Astrocyte (in vitro differentiated cells and primary cell): ENCODE measurements at places on chromosomes 6 and 20. TPM values are rescaled to one million over a fixed set of nuclear protein-coding genes. Genes with fewer than 3 reads are reported as not detected.

DNA sequence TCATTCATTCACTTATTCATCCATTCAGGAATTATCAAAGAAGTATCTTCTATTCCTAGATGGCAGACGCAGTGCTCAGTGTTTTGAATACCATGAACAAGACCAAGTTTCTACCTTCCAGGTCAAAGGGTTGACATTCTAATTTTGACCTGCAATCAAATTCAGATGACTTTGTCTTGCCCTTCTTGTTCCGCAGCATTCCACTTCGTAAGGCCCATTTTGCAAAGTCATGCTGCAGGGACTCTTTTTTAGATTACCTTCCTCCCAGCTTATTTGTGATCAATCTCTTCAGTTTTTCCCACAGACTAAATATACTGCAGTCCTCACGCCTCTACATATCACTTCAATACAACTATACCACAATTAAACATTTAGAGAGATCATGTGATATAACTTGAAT lies 7.1 kb upstream of the TAAR1 start:
- no peak overlapping the region for H3K4me3 ChIP-seq
- H3K36me3 ChIP-seq: no peaks in the 10 kb centered on the region
- no peak for DNase-seq
- no peaks in the 10 kb centered on the region for H3K4me1 ChIP-seq

GRCh38 chr20:43846516-43846905 lies 68.1 kb upstream of the TOX2 start:
- no peak overlapping the region for H3K27ac ChIP-seq
- no peaks in the 10 kb centered on the region for H3K36me3 ChIP-seq
- H3K4me3 ChIP-seq: no peak overlapping the region
- H3K4me1 ChIP-seq: peaks cover 31% of the 10 kb centered on the region
- no peak for DNase-seq
- H3K27me3 ChIP-seq: no peaks in the 10 kb centered on the region

DNA sequence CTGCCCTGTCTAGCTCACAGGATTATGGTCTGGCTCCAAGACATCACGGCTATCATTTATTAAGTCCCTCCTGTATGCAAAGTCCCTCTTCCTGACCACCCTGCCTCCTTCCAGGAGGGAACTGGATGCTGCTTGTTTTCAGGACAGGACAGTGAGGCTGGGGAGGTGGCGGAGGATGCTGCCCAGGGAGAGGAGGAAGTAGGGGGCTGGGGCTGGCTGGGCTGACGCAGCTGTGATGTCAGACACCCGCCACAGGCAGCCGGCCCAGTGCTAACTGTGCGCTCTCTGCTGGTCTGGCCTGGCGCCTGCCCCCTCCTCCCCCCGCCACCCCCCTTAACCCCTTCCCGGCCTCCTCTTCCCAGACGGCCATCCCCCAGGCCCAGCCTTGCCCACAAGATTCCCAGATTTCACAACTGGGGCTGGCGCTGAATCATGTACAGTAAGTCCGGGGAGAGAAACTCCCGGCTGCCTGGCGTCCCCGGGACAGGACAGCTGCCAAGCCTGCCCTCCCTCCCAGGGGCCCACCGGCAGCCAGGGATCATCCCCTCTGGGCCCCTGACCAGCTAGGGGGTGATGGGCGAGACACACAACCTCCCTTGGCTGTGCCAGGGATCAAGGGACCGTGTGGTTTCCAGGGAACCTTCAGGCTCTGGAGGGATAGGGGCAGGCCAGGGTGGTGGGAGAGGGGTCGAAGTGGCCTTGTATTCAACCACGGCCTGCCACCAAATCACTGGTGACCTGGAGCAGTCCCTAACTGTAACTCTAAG lies 118.1 kb downstream of the CEBPB start:
- H3K27me3 ChIP-seq: no peaks in the 10 kb centered on the region
- peak; percentile 98 for DNase-seq

Gene MUC21
- total RNA-seq: not detected in 2 replicates

DNA sequence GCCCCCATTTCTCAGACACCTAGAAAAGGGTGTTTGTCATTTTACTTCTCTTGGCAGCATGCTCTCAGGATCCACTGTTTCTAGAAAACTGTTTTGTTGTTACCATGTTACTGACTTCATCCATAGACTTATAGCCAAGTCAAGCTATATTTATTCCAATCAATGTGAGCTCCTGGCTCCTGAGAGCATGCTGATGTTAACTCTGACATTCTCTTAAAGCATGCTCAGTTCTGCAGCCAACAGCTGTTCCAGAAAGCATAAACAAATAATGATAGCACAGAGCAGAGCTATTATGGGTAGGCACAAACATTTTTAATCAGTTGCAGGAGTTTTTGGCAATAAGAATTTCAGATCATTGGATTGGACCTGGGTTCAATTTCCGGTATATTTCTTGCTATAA lies 92.4 kb upstream of the CEP85L start:
- DNase-seq: peak; percentile 55
- H3K27ac ChIP-seq: peak overlapping the region; percentile 33
- no peaks in the 10 kb centered on the region for H3K36me3 ChIP-seq
- no peak overlapping the region for H3K4me3 ChIP-seq

Gene HSPA1L
- 0.98 and 1.1 TPM in 2 replicates for total RNA-seq
